Left hindlimb (tissue), 1 donor: ENCODE measurements at places on chromosomes 6 and 20.

GRCh38 chr6:157773248-157773773 is 49.7 kb upstream of the SNX9 start:
- DNase-seq: no peak

- DNase-seq: no peak
Observed at GRCh38 chr6:44485601-44486401, 98.3 kb downstream of the CDC5L start.

DNA sequence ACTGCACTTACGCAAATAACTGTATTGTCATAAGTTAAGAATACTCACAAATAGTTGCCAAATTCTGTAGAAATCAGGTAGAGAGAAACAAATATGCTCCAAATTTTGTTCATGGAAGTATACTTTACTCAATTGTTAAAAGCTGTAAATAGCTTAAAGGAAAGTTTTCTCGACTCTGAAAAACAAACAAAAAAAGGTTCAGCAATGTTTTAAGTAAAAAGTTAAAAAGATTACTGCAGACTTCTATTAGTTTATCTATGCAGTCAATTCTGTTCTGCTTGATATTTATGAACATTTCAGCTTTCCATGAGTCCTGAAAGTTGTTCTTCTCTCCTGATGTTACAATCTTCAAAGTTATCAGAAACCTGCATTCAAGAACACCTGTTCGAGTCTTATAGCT is 37.5 kb upstream of the FAM8A1 start:
- no peak for DNase-seq

DNA sequence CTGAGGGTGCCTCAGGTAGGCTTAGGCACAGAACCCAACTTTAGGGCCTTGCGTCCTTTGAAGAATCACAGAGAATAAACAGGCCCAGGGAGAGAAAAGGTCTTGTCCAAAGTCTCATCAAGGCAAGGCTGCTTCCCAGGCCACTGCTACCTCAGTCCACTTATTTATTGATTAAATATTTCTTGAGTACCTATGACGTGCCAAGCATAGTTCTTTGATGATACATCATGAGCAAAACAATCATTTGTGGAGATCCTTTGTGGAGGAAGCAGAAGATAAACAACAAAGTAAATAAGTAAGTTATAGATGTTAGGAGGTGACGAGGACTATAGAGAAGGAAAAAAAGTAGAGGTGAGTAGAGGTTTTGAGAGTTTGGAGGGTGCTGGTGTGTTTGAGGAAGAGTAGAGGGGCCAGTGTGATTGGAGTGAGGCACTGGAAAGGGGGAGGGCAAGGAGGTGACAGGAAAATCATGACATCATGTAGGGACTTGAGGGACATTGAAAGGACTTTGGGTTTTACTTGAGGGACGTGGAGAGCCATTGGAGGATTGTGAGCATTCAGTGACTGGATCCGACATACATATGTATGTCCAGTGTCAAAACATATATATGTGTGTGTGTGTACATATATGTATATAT is 14.1 kb upstream of the CHMP4B start:
- no peak for DNase-seq

DNA sequence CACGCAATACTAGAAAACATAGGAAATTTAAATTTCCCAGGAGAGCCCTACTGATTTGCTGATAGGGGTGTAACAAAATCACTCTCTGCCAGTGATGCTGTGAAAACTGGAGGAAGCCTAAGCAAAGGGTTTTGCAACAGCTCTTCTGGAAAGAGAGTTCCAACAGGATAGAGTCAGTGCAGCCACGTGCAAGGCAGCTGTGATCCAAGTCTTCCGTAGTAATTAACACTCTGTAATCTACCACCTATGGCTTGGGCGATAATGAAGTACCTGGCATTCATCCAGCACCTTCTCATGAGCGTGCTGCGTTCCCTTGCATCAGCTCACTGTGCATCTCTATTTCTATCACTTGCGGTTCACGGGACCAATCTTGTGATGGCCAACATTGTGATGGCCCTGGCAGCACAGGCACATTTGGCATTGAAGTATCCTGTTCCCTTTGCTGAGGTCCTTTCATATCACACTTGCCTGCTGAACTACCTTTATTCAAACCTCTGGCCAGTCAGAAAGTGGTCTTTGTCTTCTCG is 48.2 kb downstream of the IRF4 start:
- no peak for DNase-seq

GRCh38 chr20:35000922-35001595 is 45.4 kb downstream of the MYH7B start:
- DNase-seq: no peak

DNA sequence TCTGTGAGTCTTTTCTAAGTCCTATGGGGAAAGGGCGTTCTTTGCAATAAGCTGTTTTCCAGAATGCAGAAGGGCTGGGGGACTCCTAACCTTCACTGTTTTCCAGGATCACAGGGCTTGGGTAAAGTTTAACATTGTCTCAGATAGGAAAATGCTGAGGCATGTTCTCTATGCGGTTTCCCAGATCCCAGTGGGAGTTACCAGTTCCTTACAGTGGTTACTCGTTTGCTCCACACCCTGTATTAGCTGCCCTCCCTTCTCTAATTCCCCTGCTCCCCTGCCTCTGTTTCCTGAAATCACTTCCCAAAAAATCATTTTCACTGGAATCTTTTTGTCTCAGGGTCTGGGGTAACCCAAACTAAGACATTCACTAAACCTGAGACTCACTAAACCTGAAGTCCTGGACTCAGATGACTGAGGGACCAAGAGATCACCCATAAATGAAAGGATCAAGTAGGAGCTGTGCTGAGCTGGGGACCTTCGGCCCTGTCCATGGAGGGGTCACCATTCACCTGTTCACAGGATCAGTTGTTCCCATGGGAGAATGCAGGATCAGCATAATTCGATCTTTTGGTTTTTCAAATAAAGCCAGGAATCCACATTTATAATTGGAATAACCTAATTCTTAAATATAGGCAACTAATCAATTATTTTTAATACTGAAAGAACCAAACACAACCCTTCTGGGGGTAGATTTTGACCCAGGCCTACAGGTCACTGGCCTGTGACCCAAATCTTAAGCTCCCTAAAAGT is 76.2 kb downstream of the ISM1 start:
- DNase-seq: no peak

DNA sequence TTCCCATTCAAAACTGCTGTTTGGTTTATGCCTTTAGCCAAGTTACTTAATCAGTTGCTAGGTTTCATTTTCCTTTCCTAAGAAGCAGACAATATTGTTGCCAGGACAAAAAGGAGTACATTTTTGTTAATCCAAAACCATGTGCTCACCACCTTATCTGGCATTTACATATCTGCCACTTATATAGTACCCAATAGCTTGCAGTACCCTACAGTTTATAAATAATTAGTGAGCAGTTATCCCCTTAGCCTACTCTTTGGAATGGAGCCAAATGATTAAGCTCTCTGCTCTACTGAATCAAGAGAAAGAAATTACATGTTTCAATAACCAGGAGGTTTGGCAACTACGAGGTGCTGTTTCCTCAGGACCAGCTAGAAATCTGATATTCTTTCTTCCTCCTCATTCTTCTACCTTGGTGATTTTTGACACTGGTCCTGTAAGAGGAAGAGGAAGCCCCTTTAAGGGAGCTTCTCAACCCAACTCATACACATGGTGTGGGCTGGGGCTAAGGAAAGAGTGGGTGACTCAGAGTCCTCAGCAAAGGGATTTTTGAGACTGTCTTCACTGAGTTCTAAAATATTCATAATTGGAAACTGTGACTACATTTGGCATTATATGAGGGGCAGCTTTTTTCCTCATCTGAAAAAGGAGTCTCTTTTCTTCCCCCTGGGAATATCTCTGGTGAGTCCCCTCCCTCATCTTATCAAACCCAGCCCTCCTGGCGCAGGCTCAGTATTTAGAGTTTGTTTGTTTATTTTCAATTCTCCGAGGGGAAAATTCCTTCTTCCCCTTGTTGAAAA is 1.5 kb downstream of the ZNFX1 start:
- DNase-seq: no peak

DNA sequence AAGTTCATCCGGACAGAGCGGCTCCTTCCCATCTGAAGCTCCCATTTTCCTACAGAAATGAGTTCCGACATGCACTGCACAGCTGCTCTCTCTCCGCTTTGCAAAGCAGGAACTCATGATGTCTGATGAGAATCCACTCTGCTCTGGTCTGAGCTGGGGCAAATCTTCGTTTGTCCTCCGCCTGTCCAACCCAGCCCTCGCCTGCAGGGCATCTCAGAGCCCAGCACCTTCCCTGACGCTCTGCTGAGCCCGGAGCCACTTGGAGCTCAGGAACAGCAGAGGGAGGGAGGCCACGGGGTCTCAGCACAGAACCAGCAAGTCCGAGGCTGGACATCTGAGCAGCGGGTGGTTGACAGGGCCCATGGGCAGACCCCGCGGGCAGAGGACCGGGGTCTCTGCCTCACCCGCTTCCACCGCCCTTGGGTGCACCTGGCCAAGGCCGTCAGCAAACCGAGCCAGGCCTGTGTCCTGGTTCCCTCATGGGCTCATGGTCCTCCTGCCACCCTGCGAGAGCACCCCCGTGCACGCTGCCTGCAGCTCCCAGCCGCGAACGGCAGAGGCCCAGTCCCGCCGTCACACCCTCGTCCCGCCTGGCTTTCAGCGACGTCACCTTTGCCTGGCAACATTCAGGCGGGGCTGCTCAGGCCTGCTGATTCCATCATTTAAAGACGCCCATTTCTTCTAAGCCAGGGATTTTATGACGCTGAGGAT is 78.5 kb upstream of the BHLHE23 start:
- no peak for DNase-seq

GRCh38 chr6:2482773-2483172 is 237.4 kb upstream of the GMDS start:
- no peak for DNase-seq

DNA sequence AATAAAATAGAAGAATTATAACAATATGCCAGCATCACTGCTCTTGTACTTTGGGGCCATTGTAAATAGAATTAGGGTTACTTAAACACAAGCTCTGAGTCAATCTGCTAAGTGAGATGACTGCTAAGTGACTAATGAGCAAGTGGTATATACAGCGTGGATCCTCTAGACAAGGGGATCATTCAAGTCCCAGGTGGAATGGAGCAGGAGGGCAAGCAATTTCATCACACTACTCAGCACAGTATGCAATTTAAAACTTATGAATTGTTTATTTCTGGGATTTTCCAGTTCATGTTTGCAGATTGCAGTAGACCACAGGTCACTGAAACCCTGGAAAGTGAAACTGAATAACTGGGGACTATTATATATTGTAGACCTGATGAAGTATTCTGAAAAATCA is 235.3 kb downstream of the BTBD3 start:
- no peak for DNase-seq

DNA sequence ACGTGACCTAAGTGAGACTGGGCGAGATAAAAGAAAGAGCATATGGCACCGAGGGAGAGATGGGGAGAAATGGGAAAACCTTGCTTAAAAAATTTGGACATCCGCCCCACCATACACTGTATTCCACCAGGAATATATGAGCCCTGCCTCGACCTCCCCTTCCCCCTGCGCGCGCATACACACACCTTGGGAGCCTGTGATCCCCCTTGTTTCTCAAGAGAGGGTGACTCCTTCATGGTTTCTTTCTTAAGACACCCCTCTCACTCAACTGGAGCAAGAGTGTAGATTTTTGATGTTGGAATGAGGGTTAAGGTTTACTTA is 480 bp downstream of the ABCF1 start:
- DNase-seq: no peak

DNA sequence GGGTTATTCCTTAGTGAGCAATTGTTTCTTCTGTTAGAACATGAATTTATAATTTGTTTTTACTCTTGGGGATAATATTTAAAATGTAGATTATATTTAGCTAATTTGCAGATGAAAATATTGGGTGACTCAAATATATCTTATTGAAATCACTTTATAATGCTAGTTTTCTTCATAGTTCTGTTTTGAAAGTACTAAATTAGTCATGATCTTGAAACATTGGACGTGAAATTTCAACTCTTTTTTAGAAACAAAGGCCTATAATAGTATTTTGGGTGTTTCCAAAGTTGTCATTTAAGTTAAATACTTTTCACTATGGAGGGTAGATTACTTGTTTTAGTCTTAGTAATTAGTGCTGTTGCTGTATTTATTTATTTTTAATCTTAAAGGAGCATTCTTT is 250.9 kb downstream of the UTRN start:
- no peak for DNase-seq

GRCh38 chr6:147159536-147160374 is 44.5 kb upstream of the STXBP5 start:
- no peak for DNase-seq

DNA sequence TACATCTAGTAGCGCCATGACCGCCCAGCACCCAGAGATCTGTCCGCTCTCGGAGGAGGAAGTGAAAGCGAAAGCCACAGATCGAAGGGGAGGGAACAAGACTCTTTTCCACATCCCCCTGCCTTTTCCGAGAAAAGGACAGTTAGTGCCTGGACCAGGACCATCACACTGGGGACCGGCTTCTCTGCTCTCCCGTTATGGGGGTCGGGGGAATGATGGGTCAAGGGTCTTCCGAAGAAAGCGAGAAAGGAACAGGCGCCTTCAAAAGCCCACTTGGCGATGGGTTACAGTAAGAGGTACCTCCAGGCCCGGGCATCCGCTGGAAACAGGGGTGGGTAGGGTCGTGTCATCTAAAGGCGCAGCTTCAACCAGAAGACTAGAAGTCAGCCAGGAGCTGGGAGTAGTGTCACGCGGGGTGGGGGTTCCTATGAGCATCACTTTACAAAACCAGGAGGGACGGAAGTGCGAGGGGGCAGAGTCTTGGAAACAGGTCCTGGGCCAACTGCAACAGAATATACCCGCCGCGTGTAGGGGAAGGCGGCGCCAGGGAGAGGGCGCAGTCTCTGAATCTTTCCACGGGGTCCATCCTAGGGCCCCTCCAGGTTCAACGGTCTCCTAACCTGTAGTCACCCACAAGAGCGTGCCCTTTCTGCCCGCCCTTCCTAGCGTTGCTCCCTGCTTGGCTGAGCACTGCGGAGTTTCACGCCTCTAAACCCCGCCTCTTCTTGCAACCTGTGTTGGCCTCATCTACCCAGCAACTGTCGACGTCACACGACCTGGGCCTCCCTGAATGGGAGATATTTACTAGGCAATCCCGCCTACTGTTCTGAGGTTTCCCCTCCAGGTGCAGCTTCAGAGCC is at the start of gene PSMB8:
TSS of gene PSMB8 (minus strand) at position 69 of the 860 bp plus-strand sequence. CDS start at position 18, 51 bp downstream.
- peak; percentile 94 for DNase-seq

DNA sequence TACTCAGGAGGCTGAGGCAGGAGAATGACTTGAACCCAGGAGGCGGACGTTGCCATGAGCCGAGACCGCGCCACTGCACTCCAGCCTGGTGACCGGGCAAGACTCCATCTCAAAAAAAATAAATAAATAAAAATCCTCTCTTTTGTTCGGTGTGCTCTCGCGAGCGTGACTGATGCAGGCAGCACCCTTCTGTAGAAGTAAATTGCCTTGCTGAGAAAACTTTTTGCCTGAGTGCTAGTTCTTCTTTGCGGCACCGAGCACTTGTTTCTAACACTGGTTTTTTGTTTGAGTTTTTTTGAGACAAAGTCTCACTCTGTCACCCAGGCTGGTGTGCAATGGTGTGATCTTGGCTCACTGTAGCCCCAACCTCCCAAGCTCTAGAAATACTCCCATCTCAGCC is 30.5 kb downstream of the PLN start:
- no peak for DNase-seq

GRCh38 chr6:73562558-73562957 is 41.7 kb upstream of the EEF1A1 start:
- no peak for DNase-seq

GRCh38 chr20:2878515-2878914 is 5.2 kb downstream of the PTPRA start:
- DNase-seq: no peak
